ENCODE measurements at places on chromosomes 6 and 20.

DNA sequence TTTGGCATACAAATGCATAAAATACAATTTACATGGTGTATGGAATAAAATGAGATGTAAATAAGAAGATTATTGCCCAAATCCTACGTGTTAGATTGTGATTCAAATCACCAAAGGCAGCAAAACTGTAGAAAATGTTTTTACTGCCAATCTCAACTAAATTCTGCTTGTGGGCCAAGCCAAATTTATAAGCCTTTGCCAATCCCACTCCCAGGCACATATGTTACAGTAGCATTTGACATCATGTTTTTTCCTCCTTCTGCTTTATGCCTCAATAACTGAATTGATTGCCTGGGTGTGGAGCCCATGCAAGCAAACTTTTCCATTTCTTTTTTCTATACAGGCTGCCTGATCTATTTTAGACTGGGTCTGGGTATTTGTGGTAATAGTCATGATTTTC lies 36.3 kb upstream of the LRRC1 start:
- H3K27ac ChIP-seq = no peak overlapping the region
- H3K4me3 ChIP-seq = no peak overlapping the region
- no peaks in the 10 kb centered on the region for H3K4me1 ChIP-seq
- peaks cover 7% of the 10 kb centered on the region for H3K27me3 ChIP-seq

- H3K27me3 ChIP-seq = no peaks in the 10 kb centered on the region
- no peak overlapping the region for H3K4me3 ChIP-seq
- H3K36me3 ChIP-seq = no peaks in the 10 kb centered on the region
These were observed 940.5 kb upstream of the MANEA start for GRCh38 chr6:94636780-94637385.

GRCh38 chr20:62804021-62804626 lies 511 bp upstream of the OGFR start:
- H3K27me3 ChIP-seq = no peaks in the 10 kb centered on the region
- H3K4me3 ChIP-seq = peak overlapping the region; percentile 85
- peak overlapping the region; percentile 95 for H3K27ac ChIP-seq
- H3K36me3 ChIP-seq = peaks cover 21% of the 10 kb centered on the region
- DNase-seq = peak; percentile 22

GRCh38 chr6:35522660-35523658 lies 10.3 kb upstream of the TULP1 start:
- H3K4me3 ChIP-seq = peak overlapping the region; percentile 54
- H3K36me3 ChIP-seq = no peaks in the 10 kb centered on the region
- peaks cover 29% of the 10 kb centered on the region for H3K4me1 ChIP-seq
- H3K27me3 ChIP-seq = peaks cover 2% of the 10 kb centered on the region

DNA sequence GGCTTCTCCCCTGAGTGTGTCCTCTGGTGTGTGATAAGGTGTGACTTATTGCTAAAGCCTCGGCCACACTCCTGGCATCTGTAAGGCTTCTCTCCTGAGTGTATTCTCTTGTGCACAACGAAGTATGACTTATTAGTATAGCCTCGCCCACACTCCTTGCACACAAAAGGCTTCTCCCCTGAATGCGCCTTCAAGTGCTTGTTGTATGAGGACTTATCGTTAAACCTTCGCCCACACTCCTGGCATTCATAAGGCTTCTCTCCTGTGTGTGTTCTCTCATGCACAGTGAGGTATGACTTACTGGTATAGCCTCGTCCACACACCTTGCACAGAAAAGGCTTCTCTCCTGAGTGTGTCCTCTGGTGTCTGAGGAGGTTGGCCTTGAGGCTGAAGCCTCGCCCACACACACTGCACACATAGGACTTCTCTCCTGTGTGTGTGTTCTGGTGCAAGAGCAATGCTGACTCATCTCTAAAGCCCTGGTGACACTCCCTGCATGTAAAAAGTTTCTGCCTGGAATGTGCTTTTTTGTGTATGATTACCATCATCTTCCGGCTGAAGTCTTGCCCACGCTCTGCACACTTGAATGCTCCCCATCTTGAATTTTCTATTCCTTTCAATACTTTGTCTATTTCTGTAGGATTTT lies 20.4 kb downstream of the ZNF337 start:
- H3K27me3 ChIP-seq = no peaks in the 10 kb centered on the region
- no peak for DNase-seq
- H3K4me1 ChIP-seq = no peaks in the 10 kb centered on the region
- H3K4me3 ChIP-seq = no peak overlapping the region

DNA sequence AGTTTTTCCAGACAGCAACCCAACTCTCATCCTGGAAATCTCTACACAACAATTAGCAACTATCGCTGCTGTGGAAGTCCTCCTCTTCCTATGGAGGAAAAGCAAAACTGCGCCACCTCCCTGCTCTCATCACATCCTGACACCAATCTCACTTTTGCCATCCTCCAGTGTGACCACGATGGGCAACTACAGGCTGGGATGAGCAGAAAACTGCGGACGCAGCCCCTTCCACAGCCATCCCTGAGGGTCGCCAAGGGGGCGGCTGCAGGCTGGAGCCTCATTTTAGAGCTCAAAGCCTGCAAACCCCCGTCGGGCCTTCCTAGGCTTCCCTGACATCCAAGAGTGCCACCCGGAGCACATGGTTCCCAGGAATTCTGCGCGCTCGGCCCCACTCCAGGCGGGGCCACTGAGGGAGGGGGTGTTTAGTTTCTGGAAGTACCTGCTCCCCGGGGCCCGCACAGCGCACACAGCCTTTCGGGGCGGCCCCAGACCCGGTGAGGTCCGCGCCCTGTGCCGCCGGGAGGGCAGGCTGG lies 1.2 kb downstream of the TCFL5 start:
- H3K27me3 ChIP-seq = peaks cover 5% of the 10 kb centered on the region
- H3K27ac ChIP-seq = peak overlapping the region; percentile 20
- peak overlapping the region; percentile 59 for H3K4me3 ChIP-seq
- DNase-seq = no peak

DNA sequence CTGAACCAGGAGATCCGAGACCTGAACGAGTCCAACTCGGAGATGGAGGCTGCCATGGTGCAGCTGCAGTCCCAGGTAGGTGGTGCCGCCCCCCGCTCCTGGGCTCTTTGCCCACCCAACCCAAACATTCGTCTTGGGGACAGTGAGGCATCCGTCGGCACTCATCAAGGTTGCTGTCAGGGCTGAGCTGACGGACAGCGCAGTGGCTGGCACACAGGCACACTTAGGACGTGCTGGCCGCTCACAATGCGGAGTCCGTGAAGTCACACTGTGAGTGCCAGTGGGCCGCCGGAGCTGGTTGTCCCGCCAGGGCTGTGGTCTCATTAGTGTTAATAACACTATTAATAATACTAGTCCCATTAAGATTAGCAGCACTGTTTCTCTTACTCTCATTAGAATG lies 18.2 kb upstream of the PCMTD2 start:
- H3K27ac ChIP-seq = no peak overlapping the region
- no peak overlapping the region for H3K4me3 ChIP-seq
- no peaks in the 10 kb centered on the region for H3K27me3 ChIP-seq
- H3K4me1 ChIP-seq = no peaks in the 10 kb centered on the region
- no peak for DNase-seq

GRCh38 chr20:6053776-6054688 lies at the start of gene LRRN4:
Gene LRRN4 (minus strand): TSS chr20:6054060. CDS start chr20:6052799, 1,261 bp downstream.
- H3K27me3 ChIP-seq = peaks cover 46% of the 10 kb centered on the region
- no peak within 1 kb of the TSS for H3K27ac ChIP-seq
- no peak within 1 kb of the TSS for H3K4me3 ChIP-seq
- H3K4me1 ChIP-seq = peaks cover 7% of the 10 kb centered on the region
- no peaks in the 10 kb centered on the region for H3K36me3 ChIP-seq

- H3K27me3 ChIP-seq = peaks cover 13% of the 10 kb centered on the region
- no peak overlapping the region for H3K4me3 ChIP-seq
- H3K27ac ChIP-seq = no peak overlapping the region
These were observed 11.3 kb downstream of the PPP1R3G start for GRCh38 chr6:5096482-5096881.

GRCh38 chr6:84774157-84774984 lies 10.0 kb upstream of the TBX18 start:
- no peak for DNase-seq
- H3K4me3 ChIP-seq = no peak overlapping the region
- no peaks in the 10 kb centered on the region for H3K4me1 ChIP-seq
- no peak overlapping the region for H3K27ac ChIP-seq
- H3K36me3 ChIP-seq = no peaks in the 10 kb centered on the region

- H3K4me3 ChIP-seq = no peak overlapping the region
- H3K27me3 ChIP-seq = no peaks in the 10 kb centered on the region
- DNase-seq = no peak
- peaks cover 38% of the 10 kb centered on the region for H3K4me1 ChIP-seq
- peaks cover 34% of the 10 kb centered on the region for H3K36me3 ChIP-seq
These were observed 44.4 kb upstream of the NEDD9 start for GRCh38 chr6:11276911-11277274.

GRCh38 chr20:37209661-37210314 lies 30.4 kb upstream of the MROH8 start:
- H3K4me3 ChIP-seq = no peak overlapping the region
- peaks cover 46% of the 10 kb centered on the region for H3K36me3 ChIP-seq
- DNase-seq = no peak
- no peaks in the 10 kb centered on the region for H3K4me1 ChIP-seq
- no peak overlapping the region for H3K27ac ChIP-seq
- no peaks in the 10 kb centered on the region for H3K27me3 ChIP-seq

DNA sequence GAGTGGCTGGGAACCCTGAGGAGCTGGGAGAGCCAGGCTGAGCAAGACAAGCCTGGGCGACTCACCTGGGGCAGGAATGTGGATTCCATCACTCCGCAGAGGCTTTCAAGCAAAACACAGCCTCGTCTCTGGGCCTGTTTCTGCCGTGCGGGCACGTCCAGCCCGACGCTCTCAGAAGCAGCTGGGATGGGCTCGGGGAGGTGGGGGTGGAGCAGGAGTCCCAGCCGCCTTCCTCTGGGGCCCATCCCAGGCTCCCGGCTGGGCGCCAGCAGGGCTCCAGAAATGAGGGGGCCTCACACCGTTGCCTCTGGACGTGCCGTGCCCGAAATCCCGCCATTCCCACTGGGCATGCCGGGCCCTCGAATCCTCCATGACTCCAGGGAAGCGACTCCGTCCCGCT lies 8.7 kb upstream of the RPS21 start:
- no peak overlapping the region for H3K4me3 ChIP-seq
- H3K27me3 ChIP-seq = no peaks in the 10 kb centered on the region
- peaks cover 5% of the 10 kb centered on the region for H3K4me1 ChIP-seq
- DNase-seq = no peak
- H3K27ac ChIP-seq = no peak overlapping the region

- no peak overlapping the region for H3K4me3 ChIP-seq
- H3K27ac ChIP-seq = no peak overlapping the region
These were observed 28.3 kb downstream of the KCNQ5 start for GRCh38 chr6:72650081-72650745.

- H3K4me1 ChIP-seq = no peaks in the 10 kb centered on the region
- H3K4me3 ChIP-seq = no peak overlapping the region
- no peaks in the 10 kb centered on the region for H3K27me3 ChIP-seq
- no peaks in the 10 kb centered on the region for H3K36me3 ChIP-seq
These were observed 47.9 kb downstream of the BTBD3 start for GRCh38 chr20:11965602-11966001.

DNA sequence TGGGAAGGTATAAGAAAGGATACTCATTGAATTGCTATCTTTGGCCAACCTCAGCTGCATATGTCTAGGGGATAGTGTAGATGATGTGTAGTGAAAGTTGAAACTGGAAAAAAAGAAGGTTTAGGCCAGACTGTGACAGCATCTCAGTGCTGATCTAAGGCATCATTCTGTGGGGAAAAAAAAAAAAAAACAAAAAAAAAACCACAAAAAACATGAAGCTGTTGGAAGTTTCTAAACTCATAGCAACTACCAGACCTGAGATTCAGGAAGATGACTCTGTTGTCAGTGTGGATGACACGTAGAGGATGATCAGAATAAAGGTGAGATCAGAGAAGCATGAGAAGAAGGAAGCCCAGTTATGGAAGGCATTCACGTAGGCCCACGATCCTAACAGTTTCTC lies 100.8 kb upstream of the CNKSR3 start:
- H3K27ac ChIP-seq = no peak overlapping the region
- H3K36me3 ChIP-seq = no peaks in the 10 kb centered on the region
- no peak overlapping the region for H3K4me3 ChIP-seq
- DNase-seq = no peak

DNA sequence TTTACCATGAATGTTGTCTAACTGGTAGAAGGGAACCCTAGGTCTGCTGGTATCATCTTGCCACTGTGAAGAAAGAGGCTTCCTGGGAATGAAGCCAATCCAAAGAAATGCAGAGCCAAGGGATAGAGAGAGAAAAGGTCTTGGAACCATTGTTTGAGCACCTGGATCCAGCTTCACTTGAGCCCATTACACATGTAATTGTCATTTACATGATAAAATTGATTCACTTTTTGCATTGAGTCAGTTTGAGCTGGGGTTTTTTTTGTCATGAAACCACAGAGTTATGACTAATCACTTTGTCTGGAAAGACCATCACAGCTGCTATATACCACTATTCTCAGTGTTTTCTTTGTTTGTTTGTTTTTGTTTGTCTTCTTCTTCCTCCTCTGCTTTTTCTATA lies 112.3 kb downstream of the CBLN4 start:
- no peak for DNase-seq
- H3K4me1 ChIP-seq = no peaks in the 10 kb centered on the region
- no peaks in the 10 kb centered on the region for H3K27me3 ChIP-seq
- no peak overlapping the region for H3K4me3 ChIP-seq
- H3K27ac ChIP-seq = no peak overlapping the region

DNA sequence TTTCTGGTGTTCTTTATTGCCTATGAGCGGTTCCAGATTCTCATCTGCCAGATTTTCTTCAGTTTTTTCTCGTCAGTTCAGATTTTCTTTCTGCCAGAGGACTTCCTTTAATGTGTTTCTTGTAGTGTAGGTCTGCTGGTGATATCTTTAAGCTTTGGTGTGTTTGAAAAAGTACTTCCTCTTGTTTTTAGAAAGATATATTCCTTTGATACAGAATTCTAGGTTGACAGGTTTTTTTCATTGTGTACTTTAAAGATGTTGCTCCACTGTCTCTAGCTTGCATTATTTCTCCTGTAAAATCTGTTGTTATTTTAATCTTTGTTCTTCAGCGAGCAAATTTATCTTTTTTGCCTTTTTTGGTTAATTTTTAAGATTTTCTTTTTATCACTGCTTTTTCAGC lies 36.9 kb downstream of the ASXL1 start:
- no peak overlapping the region for H3K4me3 ChIP-seq
- no peak for DNase-seq
- H3K4me1 ChIP-seq = peaks cover 39% of the 10 kb centered on the region
- H3K27ac ChIP-seq = no peak overlapping the region
- H3K27me3 ChIP-seq = no peaks in the 10 kb centered on the region

GRCh38 chr6:138856654-138857053 lies 60.8 kb downstream of the ECT2L start:
- no peaks in the 10 kb centered on the region for H3K36me3 ChIP-seq
- DNase-seq = no peak
- H3K4me3 ChIP-seq = no peak overlapping the region
- H3K4me1 ChIP-seq = no peaks in the 10 kb centered on the region
- H3K27ac ChIP-seq = no peak overlapping the region

Data from activated CD4-positive, alpha-beta T cell treated with anti-CD3 and anti-CD28 coated beads, Interleukin-2, amount 10 ng/mL, durations not matched to agents 7 days and 5 days (primary cell).